ENCODE measurements at places on chromosomes 16 and 17. TPM values are rescaled to one million over a fixed set of nuclear protein-coding genes. Genes with fewer than 3 reads are reported as not detected.

Gene HOXB13
- total RNA-seq: not detected

DNA sequence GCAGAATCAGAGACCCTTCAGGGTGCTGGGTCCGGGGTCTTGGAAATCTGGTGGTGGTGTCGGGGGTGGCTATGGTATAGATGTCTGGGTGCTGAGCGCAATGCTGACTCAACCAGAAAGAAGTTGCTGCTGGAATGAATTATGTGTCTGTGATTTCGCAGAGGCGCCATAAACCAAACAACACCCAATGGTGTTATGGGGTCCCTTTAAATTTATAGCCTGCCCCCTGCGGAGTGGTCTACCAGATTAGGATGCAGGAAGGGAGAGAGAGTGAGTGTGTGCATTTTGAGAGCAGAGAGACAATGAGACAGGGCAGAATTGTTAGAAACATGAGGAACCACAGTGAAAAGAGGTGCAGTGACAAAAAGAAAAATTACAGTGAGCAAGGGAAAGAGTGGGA lies 100.7 kb upstream of the CDH11 start:
- H3K36me3 ChIP-seq: no peaks in the 10 kb centered on the region
- DNase-seq: no peak
- no peak overlapping the region for H3K4me3 ChIP-seq
- H3K27ac ChIP-seq: no peak overlapping the region
- H3K4me1 ChIP-seq: no peaks in the 10 kb centered on the region

- peak overlapping the region; percentile 66 for H3K27ac ChIP-seq
- H3K4me3 ChIP-seq: no peak overlapping the region
- no peaks in the 10 kb centered on the region for H3K27me3 ChIP-seq
- DNase-seq: peak; percentile 79
Measured at GRCh38 chr17:924711-925475, 54.7 kb downstream of the NXN start.

- peak within 1 kb of the TSS; percentile 73 for H3K4me3 ChIP-seq
- no peaks in the 10 kb centered on the region for H3K36me3 ChIP-seq
- no peak within 1 kb of the TSS for H3K27ac ChIP-seq
- H3K27me3 ChIP-seq: peaks cover 7% of the 10 kb centered on the region
- peaks cover 6% of the 10 kb centered on the region for H3K4me1 ChIP-seq
Measured at GRCh38 chr17:35795007-35795870, at the start of gene MMP28. Gene MMP28, minus strand, starts transcription at chr17:35795641. Its CDS starts 264 bp downstream, at chr17:35795377.

DNA sequence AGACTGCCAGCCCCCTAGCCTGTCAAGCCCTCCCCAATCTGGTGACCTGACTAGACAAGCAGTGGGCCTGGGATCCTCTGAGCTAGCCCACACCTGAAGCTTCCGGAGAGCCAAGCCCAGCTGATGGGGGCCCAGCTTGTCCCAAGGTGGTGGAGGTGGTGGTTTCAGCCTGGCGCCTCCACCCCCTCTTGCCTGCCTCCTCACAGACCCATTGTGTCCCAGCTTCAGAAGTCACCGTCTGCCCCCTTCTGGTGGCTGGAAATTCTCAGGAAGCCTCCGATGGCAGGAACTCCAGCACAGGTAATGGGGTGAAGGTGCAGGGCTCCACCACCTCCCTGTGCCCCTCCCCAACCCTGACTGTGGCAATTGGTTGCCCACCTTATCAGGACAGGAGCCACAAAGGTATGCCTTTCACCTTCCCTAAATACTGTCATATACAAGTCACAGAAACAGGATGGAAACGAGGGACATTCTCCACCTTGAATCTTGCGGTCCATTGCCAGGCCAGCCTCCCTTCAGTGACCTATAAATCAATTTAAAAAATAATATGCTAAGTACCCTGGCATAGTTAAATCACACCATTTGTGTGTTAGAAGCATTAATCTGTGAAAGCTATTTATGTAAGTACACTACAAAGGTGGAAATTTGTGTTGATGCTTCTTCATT lies 66.0 kb upstream of the ZNF423 start:
- H3K36me3 ChIP-seq: no peaks in the 10 kb centered on the region
- H3K4me3 ChIP-seq: no peak overlapping the region
- H3K27ac ChIP-seq: no peak overlapping the region
- H3K4me1 ChIP-seq: no peaks in the 10 kb centered on the region
- DNase-seq: peak; percentile 68

Gene SLFN13
- total RNA-seq: 3.7 TPM

DNA sequence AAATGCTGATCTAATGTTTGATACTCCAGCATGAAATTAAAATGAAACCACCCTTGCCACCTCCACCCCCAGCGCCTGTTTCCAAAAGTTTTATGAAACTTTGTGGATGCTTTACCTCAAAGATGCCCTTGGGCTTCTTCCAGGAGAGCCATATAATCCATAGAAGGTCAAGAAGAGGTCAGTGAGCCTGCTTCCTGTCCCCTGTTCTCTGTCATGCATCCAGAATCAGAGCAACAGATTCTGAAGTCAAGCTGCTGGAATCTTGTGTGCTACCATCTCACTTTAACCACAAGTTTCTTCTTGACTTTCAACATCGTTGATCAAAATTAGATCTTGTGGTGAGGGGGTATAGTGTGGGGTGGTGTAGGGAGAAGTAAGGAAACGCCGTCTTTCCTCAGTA lies 8.6 kb downstream of the GOSR2 start:
- no peaks in the 10 kb centered on the region for H3K27me3 ChIP-seq
- H3K27ac ChIP-seq: no peak overlapping the region
- no peak for DNase-seq
- H3K4me3 ChIP-seq: no peak overlapping the region
- no peaks in the 10 kb centered on the region for H3K4me1 ChIP-seq

Gene KRTAP1-1
- not detected for total RNA-seq

- no peaks in the 10 kb centered on the region for H3K4me1 ChIP-seq
- H3K4me3 ChIP-seq: no peak overlapping the region
- no peaks in the 10 kb centered on the region for H3K36me3 ChIP-seq
Measured at GRCh38 chr17:53270936-53271335, 551.8 kb upstream of the KIF2B start.

Gene AGRP
- total RNA-seq: not detected

GRCh38 chr17:37830151-37830993 lies 85.5 kb upstream of the HNF1B start:
- DNase-seq: no peak
- H3K36me3 ChIP-seq: no peaks in the 10 kb centered on the region
- no peak overlapping the region for H3K27ac ChIP-seq
- no peak overlapping the region for H3K4me3 ChIP-seq
- no peaks in the 10 kb centered on the region for H3K27me3 ChIP-seq
- no peaks in the 10 kb centered on the region for H3K4me1 ChIP-seq

DNA sequence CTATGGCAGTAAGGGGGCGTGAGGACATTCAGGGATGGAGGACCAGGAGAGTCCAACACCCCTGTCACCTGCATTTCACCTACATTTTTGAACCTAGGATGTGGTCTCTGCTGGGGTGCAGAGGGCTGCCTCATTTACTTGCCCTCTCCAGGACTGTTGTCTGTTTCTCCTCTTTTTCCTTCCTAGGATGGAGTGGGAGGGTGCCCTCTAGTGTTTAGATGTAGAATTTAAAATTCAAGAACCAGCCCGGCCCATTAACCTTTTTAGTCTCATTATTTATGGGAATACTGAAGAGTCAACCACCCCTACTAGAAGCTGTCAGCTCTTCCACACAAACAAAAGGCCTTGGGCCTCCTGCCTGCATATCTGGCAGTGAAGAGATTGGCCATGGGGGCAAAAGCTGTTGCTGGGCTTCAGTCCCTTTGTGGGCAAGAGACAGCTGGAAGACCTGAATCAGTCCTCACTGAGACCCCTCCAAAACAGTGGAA lies 2.5 kb upstream of the STARD3 start:
- H3K27me3 ChIP-seq: no peaks in the 10 kb centered on the region
- no peak for DNase-seq
- peak overlapping the region; percentile 91 for H3K27ac ChIP-seq
- no peaks in the 10 kb centered on the region for H3K36me3 ChIP-seq

- H3K27me3 ChIP-seq: no peaks in the 10 kb centered on the region
- H3K4me1 ChIP-seq: no peaks in the 10 kb centered on the region
- no peak overlapping the region for H3K27ac ChIP-seq
Measured at GRCh38 chr17:65886315-65887245, 305.4 kb downstream of the CEP112 start.

- H3K4me3 ChIP-seq: no peak overlapping the region
- H3K4me1 ChIP-seq: no peaks in the 10 kb centered on the region
- no peaks in the 10 kb centered on the region for H3K27me3 ChIP-seq
- no peak overlapping the region for H3K27ac ChIP-seq
Measured at GRCh38 chr16:19309178-19309577, 23.6 kb downstream of the CLEC19A start.

DNA sequence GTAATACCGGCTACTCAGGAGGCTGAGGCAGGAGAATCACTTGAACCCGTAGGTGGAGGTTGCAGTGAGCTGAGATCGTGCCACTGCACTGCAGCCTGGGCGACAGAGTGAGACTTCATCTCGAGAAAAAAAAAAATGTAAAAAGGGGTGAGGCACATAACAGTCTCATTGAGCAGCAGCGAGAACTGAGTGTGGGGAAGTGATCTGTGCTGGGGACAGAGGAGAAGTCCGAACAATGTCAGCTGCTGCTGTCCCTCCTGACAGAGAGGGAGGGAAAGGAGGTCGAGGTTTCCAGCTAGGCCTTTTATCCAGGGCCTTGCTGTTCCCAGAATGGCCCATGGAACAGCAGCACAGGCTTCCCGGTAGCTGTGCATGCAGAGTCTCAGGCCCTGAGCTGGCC lies 14.0 kb downstream of the C16orf74 start:
- H3K36me3 ChIP-seq: no peaks in the 10 kb centered on the region
- no peak overlapping the region for H3K27ac ChIP-seq
- H3K27me3 ChIP-seq: no peaks in the 10 kb centered on the region
- no peaks in the 10 kb centered on the region for H3K4me1 ChIP-seq
- DNase-seq: no peak
- no peak overlapping the region for H3K4me3 ChIP-seq

Gene HOXB5
- total RNA-seq: 2.0 TPM

Gene ABCC6
- 3.6 TPM for total RNA-seq
